Body of pancreas (tissue), 4 donors: ENCODE measurements at places on chromosomes 12 and 14.

DNA sequence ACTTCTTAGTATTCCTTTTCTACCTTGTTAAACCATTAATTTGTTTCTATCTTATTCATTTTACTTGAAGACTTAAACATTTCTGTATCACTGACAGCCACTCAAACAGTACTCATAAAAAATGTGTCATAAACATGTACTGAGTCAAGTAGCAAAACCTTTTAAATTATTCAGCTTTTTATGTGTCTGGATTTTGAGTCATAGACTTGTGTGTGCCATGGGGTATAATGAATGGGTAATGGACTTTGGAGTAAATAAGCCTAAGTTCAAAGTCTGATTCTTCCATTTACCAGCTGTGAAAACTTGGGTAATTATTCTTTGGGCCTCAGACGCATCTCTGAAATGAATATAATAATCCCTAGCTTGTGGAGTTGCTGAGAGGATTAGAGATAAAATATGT, 199.0 kb downstream of the RAD51B start:
- DNase-seq, result no peak

DNA sequence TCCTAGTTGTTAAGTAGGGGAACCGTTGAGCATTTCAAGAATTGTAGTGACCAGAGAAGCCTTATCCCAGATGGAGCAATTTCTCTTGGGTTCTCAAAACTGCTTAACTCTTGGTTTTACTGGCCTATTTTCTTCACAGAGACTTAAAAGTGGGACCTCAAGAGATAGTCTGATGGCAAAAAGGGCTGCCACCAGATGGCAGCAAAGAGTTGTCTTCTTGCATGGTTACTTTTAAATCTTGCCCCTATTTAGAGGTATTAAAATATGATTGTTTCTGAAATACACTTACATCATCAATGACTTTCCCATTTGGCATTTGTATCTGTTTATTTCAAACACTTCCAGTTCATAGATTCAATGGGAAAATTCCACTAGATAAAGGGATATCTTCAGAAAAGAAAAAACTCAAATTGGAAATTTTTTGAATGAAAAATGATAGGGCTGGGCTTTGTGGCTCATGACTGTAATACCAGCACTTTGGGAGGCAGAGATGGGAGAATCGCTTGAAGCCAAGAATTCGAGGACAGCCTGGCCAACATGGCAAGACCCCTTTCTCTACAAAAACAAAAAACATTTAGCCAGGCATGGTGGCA, 69.9 kb upstream of the CNTN1 start:
- peak; percentile 61 for DNase-seq

- peak; percentile 14 for DNase-seq
Measured at GRCh38 chr14:87805315-87805723, 187.7 kb downstream of the GALC start.

DNA sequence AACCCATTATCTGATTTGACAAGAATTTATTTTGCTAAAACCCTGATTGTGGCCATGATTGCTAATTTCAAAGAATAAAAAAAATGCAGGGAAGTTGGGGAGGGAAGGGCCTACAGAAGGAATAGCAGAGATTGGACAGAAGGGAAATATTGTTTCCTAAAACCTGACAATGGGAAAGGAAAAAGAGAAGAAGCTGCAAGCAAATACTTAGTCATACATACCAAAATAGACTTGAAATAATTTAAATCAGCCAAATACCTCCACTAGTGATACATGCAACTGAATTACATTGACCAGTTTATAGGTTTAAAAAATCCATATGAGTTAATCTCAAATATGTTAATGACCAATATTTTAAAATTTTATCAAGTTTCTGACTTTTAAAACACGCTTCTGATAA, 75.1 kb downstream of the PELI2 start:
- no peak for DNase-seq

DNA sequence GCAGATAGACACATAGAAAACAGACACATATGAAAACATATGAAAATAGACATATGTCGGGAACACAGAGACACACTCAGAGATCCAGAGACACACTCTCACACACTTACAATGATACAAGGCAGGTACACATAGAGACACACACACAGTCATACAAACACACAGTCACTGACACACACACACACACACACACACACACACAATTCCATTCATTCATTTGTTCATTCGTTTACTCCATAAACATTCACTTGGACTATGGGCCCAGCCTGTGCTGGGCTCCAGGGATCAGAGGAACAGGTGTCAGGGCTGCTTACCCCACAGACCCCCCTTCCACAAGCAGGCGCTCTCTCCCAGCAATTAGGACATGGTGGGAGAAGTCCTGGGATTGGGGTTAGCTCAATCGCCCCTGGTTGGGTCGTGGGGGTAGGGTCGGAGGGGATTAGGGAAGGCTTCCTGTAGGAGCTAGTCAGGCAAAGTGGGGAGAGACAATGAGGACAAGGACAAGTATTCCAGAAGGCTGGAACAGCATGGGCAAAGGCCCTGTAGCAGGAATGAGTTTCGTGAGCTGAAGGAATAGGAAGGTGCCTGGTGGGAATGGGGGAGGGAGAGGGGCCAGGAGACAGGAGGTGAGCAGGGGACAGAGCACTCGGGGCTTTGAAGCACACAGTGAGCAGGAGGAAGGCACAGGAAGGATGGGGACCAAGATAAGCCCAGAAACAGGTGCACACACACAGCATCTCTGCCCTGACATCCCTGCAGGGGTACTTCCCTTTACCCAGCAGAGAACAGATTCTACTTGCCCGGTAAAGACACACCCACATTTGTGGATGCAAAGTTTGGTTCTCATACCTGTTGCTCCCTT, 6.5 kb downstream of the RASAL1 start:
- DNase-seq, result no peak

DNA sequence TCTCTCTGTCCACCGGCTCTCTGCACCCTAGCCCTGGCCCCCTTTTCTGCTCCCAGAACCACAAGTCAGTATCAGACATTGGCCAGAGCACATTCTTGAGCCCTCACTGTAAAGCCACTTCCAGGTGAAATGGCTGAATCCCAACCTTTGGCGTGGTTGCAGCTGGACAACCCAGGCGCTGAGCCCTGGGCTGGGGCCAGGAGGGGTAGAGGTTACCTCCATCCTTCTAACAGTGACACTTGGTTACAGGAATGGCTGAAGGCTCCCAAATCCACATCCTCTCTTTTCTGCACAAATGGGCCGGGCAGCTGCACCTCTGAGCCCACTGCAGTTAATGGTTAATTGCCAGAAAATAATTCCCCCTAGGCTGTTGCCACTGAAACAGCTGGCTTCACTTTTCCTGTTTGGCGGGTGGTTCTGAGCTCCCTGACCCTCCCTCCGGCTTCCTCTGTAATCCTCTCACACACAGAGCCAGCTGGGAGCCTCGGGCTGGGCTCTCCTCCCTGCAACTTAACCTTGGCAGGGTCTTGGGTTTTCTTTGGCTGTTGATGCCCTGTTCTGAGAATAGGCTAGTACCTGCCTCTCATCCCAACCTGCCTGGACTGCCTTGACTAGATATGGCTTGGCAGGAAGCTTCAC, 44.1 kb downstream of the TSPAN11 start:
- DNase-seq, result no peak

DNA sequence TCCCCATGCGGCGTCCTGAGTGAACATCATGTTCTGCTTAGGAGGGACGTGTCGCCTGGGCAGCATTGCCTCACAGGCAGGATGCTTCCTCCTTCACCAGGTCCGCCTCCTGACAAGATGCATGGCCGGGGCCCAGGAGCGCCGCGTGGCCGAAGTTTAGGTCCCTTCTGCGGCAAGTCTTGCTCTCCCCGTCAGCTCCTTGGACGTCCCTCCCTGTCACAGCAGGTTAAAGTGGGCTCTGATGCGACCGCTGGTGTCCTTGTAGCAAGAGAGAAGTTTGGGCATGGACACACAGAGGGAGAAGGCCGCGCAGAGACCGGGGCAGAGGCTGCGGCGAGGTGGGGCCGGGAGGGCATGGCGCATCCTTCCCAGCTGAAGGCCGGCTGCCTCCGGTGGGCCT, 9.4 kb upstream of the GALNT9 start:
- no peak for DNase-seq

DNA sequence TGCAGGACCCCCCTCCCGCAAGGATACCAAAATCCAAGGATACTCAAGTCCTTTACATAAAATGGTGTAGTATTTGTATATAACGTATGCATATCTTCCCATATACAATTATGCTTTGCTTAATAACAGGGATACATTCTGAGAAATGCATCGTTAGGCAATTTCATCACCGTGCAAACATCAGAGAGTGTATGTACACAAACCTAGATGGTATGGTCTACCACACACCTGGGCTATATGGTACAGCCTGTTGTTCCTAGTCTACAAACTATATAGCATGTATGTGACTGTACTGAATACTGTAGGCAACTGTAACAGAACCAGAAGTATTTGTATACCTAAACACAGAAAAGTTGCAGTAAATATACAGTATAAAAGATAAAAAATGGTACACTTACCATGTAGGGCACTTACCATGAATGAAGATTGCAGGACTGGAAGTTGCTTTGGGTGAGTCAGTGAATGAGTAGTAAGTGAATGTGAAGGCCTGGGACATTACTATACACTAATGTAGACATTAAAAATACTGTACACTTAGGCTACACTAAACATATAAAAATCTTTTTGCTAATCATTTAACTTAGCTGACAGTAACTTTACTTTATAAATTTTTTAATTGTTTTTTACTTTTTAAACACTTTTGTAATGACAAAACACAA, 141.1 kb downstream of the SLC41A2 start:
- DNase-seq, result no peak

DNA sequence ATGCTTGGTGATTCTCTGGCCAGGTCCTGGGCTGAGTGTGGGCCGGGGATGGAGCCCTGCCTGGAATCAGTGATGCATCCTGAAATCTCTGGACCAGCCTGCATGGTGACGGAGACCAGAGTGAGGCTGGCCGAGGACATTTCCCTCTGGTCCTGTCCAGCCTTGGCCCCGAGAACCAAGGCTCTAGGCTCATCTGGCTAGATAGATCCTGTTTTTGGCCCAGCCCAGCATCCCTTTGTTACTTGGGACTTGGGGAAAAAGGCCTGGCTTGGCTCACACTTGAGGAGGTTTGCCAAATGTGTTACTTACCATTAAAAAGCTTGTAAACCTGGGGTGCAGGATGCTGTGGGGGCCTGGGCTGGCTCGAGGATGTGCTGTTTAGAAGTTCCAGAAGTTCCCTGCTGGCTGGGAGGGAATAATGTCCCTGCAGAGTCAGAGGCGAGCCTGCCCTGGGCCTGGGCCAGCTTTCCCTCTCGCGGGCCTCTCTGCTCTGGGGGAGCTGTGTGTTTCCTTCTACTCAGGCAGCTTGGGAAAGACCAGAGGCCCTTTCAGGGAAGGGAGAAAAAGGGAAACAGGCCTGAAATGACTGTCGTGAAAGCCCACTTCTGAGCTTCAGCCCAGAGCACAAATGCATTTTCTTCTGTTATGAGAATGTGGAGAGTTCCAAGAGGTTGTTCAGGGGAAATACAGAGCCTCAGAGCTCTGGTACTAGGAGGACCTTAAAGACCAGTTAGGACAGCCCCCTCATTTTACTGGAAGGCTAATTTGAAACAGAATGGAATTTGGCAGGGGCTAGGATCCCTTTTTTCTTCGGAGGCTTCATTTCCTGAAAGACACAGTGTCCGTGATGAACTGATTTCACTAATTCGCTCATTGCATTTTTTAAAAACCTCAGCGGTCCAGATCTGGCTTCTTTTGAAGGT, 47.2 kb upstream of the CTDSP2 start:
- DNase-seq, result peak; percentile 82

DNA sequence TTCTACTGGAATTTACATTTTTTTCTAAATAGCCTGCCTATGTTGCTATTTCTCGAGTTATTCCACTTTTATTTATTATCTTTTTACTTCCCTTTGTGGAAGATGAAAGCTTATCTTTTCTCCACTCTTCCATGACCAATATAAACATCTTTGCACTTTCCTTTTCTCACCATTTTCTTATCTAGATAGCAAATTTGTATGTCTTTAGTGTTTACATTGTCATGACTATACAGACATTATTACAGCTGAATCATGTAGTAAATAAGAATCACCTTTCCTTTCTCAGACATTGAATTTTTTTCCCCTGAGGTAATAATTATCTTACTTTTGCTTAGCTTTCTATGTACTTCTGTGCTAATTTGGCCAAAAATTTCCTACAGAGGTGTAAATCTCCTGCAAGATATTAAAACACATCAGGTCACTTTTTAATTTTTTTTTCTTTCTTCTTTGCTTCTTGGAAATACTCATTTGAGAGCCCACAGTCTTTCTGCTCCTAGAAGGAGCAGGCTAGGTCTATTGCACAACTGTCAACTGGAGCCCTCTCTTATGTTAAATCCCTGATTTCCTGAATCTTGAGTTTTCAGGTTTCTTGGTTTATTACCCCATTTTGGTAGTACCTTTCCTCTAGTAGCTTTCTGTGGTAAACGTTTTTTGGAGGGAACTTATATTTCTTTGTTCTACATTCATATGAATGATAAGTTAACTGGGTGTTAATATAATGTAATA, 109.0 kb upstream of the ATP2B1 start:
- DNase-seq, result no peak

DNA sequence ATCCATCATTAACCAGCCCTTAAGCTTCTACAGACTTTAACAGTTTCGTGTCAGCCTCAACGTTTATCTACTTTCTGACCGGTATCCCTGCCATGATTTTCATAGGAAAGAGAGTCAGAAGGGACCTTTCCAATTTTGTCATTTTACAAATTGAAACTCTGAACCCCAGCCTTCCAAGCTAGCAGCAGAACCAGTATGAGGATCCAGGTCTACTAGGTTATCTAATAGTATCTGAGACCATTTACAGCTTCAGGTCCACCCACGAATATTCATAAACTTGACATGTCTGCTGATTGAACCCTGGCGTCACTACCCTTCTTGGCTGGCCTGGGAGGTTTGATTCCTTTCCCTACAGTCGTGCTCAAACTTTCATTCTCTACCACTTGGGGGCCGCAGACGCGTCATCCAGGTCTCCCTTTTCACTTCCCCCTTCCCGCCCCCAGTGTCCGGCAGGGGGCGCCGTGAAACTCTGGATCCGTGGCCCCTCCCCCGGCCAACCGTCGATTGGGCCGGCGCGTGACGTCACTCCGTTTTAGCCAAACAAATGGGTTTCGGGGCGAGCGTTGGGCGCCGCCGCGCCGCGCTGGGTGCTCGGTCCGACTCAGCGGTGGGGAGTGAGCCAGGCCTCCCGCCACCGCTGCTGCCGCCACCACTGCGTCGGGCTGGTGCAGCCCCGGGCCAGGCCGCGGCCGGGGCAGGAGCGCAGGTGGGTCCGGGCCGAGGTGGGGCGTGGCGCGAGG, at the start of gene FBXO34:
Gene FBXO34, plus strand, starts transcription at position 590 of the 740 bp plus-strand sequence. CDS start 78,970 bp downstream, outside the sequence.
- DNase-seq, result peak; percentile 100

GRCh38 chr12:31316891-31317290, 9.1 kb downstream of the SINHCAF start:
- DNase-seq, result no peak

GRCh38 chr12:104533134-104533533, 76.4 kb downstream of the CHST11 start:
- DNase-seq, result peak; percentile 14

DNA sequence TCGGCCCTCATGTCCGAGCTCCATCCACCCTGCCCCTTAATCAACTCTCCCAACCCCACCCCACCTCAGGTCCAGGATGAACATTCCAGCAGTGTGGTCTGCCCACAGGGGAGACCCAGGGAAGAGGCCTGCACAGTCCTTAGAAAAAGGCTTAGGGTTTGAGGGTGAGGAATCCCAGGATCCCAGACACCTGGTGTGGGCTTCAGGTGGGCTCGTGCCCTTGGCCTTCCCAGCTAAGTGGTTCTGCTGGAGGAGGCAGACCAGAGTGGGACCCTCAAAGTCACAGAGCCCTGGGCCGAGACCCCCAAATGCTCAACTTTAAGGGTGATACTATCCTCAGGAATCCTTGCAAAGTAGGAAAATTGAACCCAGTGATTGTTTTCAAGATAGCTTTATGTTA, 25.4 kb upstream of the PPP2R5C start:
- DNase-seq, result no peak
